ENCODE measurements at places on chromosomes 13 and 19. TPM values are rescaled to one million over a fixed set of nuclear protein-coding genes. Genes with fewer than 3 reads are reported as not detected.

The ANGPTL4 gene
- total RNA-seq, result 11.0 TPM

DNA sequence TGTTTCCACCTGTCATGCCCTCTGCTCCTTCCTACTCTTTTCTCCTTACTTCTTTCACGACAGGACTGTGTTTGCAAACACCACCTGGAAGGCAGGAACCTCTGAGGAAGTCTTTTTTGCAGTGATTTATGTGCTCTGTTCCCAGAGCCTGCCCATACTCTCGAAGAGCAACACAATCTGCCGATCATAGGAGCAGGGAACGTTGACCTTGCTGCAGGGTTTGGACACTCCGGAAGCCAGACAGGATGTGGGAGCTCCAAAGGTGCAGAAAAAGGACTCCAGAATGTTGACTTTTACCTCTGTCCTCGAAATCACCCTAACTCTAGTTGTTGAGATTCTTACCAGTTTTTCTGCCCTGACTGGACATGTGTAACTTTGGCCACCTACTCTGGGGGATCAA is 8.6 kb upstream of the ZNF181 start:
- DNase-seq, result no peak
- no peaks in the 10 kb centered on the region for H3K4me1 ChIP-seq
- H3K36me3 ChIP-seq, result no peaks in the 10 kb centered on the region
- no peaks in the 10 kb centered on the region for H3K27me3 ChIP-seq
- no peak overlapping the region for H3K27ac ChIP-seq

GRCh38 chr13:102441085-102441484 is 39.2 kb upstream of the FGF14 start:
- H3K4me1 ChIP-seq, result no peaks in the 10 kb centered on the region
- H3K4me3 ChIP-seq, result no peak overlapping the region
- H3K27ac ChIP-seq, result no peak overlapping the region
- H3K36me3 ChIP-seq, result no peaks in the 10 kb centered on the region
- no peaks in the 10 kb centered on the region for H3K27me3 ChIP-seq

DNA sequence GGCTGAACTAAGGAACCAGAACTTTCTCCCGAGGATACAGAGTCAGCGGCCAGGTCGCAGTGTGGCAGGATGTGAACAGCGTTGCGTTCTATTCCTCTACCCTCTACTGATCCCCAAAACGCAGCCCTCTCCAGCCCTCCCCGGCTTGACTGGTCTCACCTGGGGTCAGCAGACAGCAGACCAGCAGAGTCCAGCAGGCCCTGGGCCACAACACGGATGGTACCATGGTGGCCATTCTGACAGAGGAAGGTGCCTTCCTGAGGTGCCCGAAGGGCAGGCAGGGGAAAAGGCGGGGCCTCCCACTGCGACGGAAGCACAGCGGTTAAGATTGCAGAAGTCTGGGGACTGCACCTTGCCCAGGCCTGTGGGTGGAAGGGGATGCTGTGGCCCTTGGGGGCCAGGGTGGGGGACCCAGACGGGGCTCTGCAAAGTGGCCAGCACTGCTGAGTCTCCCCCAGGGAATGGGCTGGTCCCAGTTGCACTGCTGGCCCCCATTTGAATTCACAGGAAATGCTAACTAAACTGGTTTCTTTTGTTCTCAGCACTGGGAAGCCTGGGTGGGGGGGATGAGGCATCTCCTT is at the start of gene ICAM3:
Gene ICAM3, minus strand, starts transcription at position 245 of the 581 bp plus-strand sequence. Its CDS starts 10 bp downstream, at position 235.
- peak within 1 kb of the TSS; percentile 41 for H3K4me3 ChIP-seq
- peaks cover 9% of the 10 kb centered on the region for H3K4me1 ChIP-seq
- peak within 1 kb of the TSS; percentile 62 for H3K27ac ChIP-seq
- H3K27me3 ChIP-seq, result no peaks in the 10 kb centered on the region
- H3K36me3 ChIP-seq, result no peaks in the 10 kb centered on the region

DNA sequence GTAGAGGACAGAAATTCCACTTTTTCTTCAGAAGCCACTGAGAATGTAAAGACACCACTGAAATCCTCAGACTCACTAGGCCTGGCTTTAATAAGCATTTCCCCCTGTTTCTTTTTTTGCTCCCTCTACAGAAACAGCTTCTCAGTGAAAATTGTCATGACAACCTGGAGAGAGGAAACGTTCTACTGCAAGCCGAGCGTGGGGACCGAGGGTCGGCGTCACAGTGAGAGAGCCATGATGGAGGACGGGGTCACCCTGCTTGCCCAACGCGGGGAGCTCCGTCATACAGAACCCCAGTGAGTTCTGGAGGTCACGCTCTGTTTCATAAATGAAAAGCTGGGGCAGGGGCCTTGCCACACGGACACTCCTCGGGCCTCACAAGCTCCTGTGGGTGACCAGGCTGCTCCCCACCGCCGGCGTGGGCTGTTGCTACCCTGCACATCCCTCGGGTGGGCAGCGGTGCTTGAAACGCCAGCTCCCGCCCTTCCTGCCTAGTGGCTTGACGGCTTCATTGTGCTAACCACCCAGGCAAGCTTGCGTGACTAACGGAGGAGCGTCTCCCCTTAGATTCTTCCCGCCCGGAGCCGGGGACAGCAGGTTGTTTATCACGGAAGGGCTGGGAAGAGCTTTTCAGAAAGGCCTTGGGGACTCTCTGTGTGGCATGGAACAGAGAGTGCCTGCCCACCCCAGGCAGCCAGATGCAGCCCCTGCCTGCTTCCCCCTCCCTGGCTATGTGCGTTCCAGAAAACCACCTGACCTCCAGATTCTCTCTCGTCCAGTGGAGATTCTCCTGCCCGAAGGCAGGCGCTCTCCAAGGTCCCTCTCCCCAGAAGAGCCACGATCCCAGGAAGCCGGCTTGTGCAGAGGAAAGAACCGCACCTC is 153.6 kb downstream of the KATNAL1 start:
- no peaks in the 10 kb centered on the region for H3K36me3 ChIP-seq
- peaks cover 1% of the 10 kb centered on the region for H3K4me1 ChIP-seq
- DNase-seq, result no peak
- no peak overlapping the region for H3K4me3 ChIP-seq
- peaks cover 4% of the 10 kb centered on the region for H3K27me3 ChIP-seq

- DNase-seq, result no peak
- no peak overlapping the region for H3K4me3 ChIP-seq
- peaks cover 49% of the 10 kb centered on the region for H3K4me1 ChIP-seq
- no peak overlapping the region for H3K27ac ChIP-seq
Measured at GRCh38 chr13:26987486-26988013, 184.1 kb downstream of the USP12 start.

- no peaks in the 10 kb centered on the region for H3K36me3 ChIP-seq
- peaks cover 8% of the 10 kb centered on the region for H3K4me1 ChIP-seq
- no peak overlapping the region for H3K27ac ChIP-seq
- H3K27me3 ChIP-seq, result peaks cover 54% of the 10 kb centered on the region
Measured at GRCh38 chr13:112441226-112441625, 65.1 kb downstream of the SPACA7 start.

The EFNA2 gene
- total RNA-seq, result not detected

The CDADC1 gene
- total RNA-seq, result 7.9 TPM

The TPTE2 gene
- total RNA-seq, result not detected

DNA sequence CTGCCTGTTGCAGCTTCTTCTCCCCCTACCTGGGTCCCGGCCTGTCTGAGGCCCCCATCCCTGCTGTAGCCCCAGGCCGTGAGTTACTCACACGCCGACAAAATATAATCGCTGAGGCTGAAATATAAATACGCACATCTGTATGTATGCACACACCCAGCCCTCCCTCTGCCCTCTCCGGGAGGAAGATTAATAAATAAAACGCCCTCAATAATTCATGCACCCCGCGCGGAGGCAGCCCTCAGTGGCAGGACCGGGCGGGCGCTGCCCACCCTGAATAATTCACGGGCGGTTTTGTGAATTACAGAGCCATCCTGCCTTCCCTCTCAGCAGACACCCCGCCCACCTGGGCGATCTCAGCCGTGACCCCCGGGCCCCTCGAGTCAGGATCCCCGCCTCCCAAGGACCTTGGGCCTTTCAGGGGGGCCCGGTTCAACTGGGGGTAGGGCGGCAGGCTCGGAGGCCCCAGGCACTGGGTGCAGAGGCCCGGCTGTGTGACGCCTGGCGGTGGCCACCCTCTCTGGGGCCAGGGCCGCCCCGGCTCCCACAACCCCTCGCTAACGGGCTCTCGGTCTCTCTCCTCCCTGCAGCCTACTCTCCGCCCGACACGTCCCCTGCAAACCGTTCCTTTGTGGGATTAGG is 24.2 kb downstream of the SMIM24 start:
- no peak overlapping the region for H3K4me3 ChIP-seq
- peaks cover 41% of the 10 kb centered on the region for H3K4me1 ChIP-seq
- DNase-seq, result no peak
- no peaks in the 10 kb centered on the region for H3K27me3 ChIP-seq
- H3K36me3 ChIP-seq, result peaks cover 62% of the 10 kb centered on the region

- no peak for DNase-seq
- no peaks in the 10 kb centered on the region for H3K4me1 ChIP-seq
- no peaks in the 10 kb centered on the region for H3K36me3 ChIP-seq
- H3K4me3 ChIP-seq, result no peak overlapping the region
Measured at GRCh38 chr13:22141716-22142115, 470.8 kb downstream of the FGF9 start.

The FUT1 gene
- 13.2 TPM for total RNA-seq

The GRK1 gene
- total RNA-seq, result not detected

The ZNF568 gene
- total RNA-seq, result 10.9 TPM

- peak overlapping the region; percentile 67 for H3K27ac ChIP-seq
- DNase-seq, result no peak
- H3K36me3 ChIP-seq, result no peaks in the 10 kb centered on the region
- H3K4me3 ChIP-seq, result no peak overlapping the region
- H3K27me3 ChIP-seq, result no peaks in the 10 kb centered on the region
Measured at GRCh38 chr19:35320065-35320713, 8.8 kb upstream of the CD22 start.

The IGFL4 gene
- not detected for total RNA-seq

DNA sequence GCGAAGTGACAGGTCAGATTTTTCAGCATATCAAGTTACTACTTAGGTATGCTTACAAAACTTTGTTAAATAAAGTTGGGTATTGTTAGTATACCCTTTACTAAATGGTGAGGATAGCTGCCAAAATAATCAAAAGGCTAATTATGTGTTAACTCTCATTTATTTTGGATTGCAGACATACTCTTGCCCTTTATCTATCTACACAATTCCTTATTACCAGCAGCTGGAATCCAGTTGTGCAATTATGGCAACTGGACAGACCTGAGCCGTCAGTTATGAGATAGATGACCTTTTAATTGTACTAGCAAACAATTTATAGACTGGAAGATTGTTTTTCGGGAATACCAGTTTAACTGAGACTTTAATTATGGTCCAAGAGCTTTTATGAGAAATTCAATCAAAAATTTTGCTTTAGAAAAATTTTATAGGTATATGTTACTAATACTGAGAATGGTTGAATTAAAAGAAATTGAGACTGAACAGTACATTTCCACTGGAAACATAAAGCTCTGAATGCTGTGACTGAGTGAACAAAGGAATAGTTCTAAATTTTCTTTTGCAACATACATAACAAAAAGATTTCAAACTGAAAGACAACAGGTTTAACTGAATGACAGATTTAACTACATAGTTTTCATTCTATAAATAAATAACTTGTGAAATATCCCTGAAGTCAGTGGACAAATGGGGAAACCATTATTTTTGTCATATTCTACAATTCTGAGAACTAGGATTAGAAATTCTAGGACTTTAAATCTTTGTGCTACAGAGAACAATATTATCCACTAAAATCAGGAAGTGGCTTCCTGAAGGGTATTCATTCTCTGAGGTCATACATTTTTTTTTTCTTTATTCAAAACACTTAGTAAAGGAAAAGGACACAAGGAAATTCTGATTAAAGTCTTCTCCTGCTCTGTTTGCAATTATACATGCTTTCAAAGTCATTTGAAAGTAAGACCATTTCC is 97.4 kb downstream of the ZC3H13 start:
- H3K27ac ChIP-seq, result no peak overlapping the region
- DNase-seq, result no peak
- H3K4me3 ChIP-seq, result no peak overlapping the region

The HSD17B14 gene
- 22.7 TPM for total RNA-seq

The SCGB2B2 gene
- total RNA-seq, result 1.5 TPM

GRCh38 chr19:3365836-3366752 is at the start of gene NFIC:
NFIC (plus strand) TSS chr19:3366583; CDS start chr19:3366637, 54 bp downstream.
- peak within 1 kb of the TSS; percentile 91 for H3K27ac ChIP-seq
- peaks cover 65% of the 10 kb centered on the region for H3K4me1 ChIP-seq
- no peaks in the 10 kb centered on the region for H3K27me3 ChIP-seq
- peak within 1 kb of the TSS; percentile 76 for H3K4me3 ChIP-seq
- DNase-seq, result peak; percentile 83
- H3K36me3 ChIP-seq, result peaks cover 3% of the 10 kb centered on the region

The CGB5 gene
- not detected for total RNA-seq

DNA sequence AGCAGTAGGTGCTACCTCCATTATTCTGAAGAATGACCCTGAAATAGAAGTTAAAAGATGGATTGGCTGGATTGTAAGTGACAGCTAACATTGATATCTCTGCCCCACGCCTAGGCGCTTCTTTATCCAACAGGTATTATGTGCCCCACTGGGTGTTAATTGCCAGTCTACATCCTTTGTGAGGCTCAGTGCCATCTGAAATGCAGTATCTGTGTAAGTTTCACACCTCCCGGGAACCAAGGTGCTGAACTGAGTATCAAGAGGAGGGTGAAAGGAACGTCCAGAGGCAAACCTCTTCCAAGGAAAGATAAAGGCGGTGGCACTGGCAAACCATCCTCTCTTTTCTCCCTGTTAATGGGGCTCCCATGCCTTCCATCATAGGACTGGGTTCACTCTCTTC is 181.1 kb upstream of the UBL3 start:
- H3K27me3 ChIP-seq, result no peaks in the 10 kb centered on the region
- H3K27ac ChIP-seq, result no peak overlapping the region
- no peak overlapping the region for H3K4me3 ChIP-seq
- no peaks in the 10 kb centered on the region for H3K36me3 ChIP-seq
- H3K4me1 ChIP-seq, result no peaks in the 10 kb centered on the region

- no peaks in the 10 kb centered on the region for H3K27me3 ChIP-seq
- no peak overlapping the region for H3K4me3 ChIP-seq
- H3K27ac ChIP-seq, result no peak overlapping the region
- peaks cover 18% of the 10 kb centered on the region for H3K4me1 ChIP-seq
- peaks cover 61% of the 10 kb centered on the region for H3K36me3 ChIP-seq
- DNase-seq, result no peak
Measured at GRCh38 chr19:3520166-3521103, 14.3 kb downstream of the FZR1 start.

DNA sequence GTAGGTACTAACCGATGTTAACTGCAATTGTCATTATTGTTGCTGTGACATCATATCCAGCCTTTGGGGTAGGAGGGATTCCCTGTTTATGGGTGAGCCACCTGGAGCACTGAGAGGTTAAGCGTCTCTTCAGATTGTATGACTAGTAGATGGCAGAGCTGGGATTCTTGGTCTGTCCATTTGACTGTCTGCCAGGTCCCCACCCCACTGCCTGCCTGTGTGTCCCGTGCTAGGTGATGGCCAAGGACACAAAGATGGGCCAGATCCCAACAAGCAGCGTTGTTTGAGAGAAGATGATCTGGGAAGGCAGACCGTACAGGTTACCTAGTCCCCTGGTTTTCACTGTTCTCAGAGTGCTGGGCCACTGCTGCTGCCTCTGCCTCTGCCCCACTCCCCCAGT is 16.6 kb downstream of the PPP2R1A start:
- no peak for DNase-seq
- H3K27me3 ChIP-seq, result no peaks in the 10 kb centered on the region
- no peak overlapping the region for H3K4me3 ChIP-seq
- no peak overlapping the region for H3K27ac ChIP-seq
- no peaks in the 10 kb centered on the region for H3K4me1 ChIP-seq

The EFNB2 gene
- total RNA-seq, result 47.0 TPM

GRCh38 chr19:17112700-17113099 is 37.1 kb downstream of the MYO9B start:
- H3K27ac ChIP-seq, result peak overlapping the region; percentile 49
- no peak overlapping the region for H3K4me3 ChIP-seq
- H3K27me3 ChIP-seq, result no peaks in the 10 kb centered on the region
- H3K4me1 ChIP-seq, result peaks cover 67% of the 10 kb centered on the region
- DNase-seq, result peak; percentile 68
- peaks cover 28% of the 10 kb centered on the region for H3K36me3 ChIP-seq

The OR7D2 gene
- total RNA-seq, result 0.59 TPM
